ENCODE measurements at places on chromosomes 2 and 18.

DNA sequence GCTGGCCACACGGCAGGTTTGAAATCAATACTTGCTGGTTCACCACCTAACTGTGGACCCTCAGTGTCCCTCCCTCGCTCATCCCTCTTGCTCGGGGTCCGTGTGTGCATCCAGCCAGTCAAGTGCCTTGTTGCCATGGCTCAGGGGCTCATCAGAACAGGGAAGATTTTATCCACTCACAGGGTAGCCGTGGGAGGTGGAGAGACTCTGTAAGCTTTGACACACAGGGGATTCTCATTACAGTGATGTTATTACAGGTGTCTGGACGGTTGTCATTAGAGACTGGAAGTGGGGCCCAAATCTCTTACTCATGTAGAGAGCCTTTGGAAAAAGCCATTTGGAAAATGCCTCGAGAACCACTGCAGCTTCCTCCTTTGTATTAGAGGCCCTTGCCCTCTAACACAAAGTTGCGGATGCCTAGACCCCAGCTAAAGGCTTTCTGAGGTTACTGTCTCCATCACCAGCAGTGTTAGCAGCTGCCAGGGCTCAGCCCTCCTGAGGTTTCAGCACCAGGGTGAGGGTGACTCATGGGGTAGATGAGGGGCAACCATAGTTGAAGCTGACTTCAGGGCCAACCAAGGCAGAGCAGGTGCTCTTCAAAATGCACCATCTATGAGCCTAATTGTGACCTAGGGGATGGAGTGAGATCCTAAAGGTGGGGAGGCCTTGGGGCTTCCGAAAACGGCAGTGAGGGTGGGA lies 195.6 kb downstream of the CLIP4 start:
- DNase-seq = no peak

GRCh38 chr2:176566961-176567360 lies 297.7 kb downstream of the MTX2 start:
- no peak for DNase-seq

DNA sequence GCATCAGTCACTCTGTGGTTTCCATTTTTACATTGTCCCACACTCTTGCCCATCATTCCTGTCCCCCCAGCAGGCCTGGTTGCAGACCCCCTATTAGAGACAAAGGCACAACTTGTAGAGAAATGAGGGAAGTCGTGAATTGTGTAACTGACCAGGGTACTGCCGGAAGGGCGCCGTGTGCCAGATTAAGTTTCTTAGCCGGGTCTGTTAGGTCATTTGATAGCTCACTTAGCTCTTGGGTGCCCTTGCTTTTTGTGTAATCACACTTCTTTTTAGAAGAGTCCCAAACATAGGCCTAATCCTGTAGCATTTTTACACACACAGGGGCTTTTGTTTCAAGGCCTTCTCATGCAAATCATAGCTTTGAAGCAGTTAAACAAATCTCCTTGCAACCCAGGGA lies 87.2 kb downstream of the CTAGE1 start:
- no peak for DNase-seq

DNA sequence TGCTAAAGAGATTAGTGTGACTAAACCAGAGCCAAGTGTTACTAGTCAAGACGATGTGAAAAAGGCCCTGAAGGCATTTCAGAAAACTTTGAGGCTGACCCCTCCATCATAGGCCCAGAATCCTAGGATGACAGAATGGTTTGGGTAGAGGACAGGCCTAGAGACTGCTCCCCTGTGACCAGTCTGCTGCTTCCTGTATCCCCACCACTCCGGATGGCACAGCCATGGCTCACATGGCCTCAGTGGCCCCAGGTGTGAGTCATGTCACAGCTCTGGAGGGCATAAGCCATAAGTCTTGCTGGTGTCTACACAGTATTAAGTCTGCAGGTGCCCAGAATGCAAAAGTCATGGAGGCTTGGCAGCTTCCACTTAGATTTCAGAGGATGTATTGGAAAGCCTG lies 12.4 kb upstream of the STAT1 start:
- no peak for DNase-seq

DNA sequence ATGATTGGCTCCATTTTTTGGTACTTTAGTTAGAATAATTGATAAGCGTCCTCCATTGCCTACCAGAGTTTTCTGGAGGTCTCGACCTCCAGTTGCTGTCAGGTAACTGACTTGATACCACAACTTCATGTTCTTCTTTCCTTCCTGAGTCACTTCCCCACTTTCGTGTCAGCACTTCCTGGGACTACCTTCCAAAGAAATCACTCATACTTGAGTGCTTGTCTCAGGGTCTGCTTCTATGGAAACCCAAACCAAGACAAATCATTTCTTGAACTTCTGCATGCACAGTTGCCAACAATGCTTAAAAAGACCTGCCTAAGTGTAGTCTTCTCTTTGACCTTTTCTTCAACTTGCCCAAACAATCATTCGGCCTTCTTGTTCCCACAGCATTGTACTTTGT lies 210.3 kb upstream of the ETAA1 start:
- no peak for DNase-seq

- no peak for DNase-seq
Observed at GRCh38 chr2:207330912-207331311, 165.2 kb upstream of the KLF7 start.

GRCh38 chr2:124081154-124081716 lies 56.1 kb downstream of the CNTNAP5 start:
- DNase-seq = no peak

DNA sequence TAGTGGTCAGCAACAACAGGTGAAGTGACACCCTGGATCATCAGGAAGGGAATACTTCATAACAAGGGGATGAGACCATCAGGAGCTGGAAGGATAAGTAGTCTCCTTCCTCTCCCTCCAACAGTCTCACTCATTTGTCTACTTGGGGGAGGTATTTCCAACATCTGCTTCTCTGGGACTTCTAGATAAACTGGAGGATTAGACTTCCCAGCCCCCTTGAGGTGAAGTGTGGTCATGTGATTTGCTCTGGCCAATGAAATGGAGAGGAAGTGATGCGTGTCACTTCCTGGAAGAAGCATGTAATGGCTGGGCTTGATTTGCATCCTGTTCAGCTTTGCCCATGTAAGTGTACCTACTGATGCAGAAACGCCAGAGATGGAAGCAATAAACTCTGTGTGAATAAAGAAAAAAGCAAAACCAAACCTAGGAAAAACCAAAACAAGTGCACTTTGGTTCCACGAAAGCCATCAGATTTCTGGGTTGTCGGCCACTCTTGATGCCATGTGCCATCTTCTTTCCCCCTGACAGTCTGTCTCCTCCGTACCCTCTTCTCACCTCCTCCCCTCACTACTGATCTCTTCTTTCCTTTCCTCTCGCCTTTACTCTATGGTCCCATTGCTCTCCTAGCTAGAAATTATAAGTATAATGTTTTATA lies 76.1 kb upstream of the DNMT3A start:
- no peak for DNase-seq

DNA sequence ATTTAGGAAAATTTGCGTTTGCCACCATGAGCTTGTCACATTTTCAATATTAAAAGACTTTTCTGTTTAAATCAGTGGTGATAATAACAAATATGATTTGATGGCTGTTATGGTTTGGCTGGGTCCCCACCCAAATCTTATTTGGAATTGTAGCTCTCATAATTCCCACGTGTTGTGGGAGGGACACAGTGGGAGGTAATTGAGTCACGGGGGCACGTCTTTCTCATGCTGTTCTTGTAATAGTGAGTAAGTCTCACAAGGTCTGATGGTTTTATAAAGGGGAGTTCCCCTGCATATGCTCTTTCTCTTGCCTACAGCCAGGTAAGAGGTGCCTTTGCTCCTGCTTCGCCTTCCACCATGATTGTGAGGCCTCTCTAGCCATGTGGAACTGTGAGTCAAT lies 83.4 kb upstream of the RGPD4 start:
- DNase-seq = no peak
